NCI-H748 treated with DMSO at 0.1 percent for 48 hours (cell line): ENCODE measurements at places on chromosomes 6 and 20.

GRCh38 chr20:9572670-9573069 lies 58.3 kb downstream of the LAMP5 start:
- DNase-seq = no peak

GRCh38 chr20:11255455-11255854 lies 581.7 kb upstream of the JAG1 start:
- no peak for DNase-seq

DNA sequence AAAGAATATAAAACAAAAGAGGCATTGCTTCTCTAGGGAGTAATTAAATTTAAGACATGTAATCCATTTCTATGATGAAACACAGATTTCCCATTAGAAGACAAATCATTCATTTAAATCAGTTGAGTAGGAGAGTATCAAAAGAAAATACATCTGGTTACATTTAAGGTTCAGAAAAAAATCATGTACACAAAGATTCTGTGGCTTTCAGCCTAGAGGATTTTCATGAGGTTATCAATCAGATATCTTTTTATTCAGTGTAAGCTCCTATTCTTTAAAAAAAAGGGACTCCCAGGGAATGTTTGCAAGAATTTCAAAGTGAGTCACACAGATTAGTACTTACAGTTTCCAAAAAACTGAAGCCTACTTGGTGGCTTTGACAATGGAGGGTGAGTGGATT lies 24.9 kb downstream of the COL21A1 start:
- DNase-seq = no peak

GRCh38 chr6:132391391-132392269 lies 9.6 kb downstream of the MOXD1 start:
- DNase-seq = no peak

- DNase-seq = peak; percentile 14
Observed at GRCh38 chr6:147711476-147711875, 203.0 kb downstream of the SAMD5 start.

DNA sequence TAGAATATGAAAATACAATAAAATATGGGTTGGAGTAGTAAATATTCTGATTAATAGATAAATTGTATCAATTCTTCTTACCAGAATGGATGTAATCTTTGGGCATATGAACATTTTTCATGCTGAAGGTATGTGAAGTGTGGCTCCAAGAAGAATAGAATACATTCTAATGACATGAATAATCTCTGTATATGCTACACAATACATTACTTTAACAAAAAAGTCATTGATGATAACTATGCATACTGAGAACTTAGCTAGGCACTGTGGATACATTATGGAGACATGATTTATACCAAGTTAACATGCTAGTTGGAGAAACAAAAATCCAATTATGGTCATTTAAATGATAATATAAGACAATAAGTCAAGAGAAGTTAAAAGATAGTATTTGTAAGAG lies 62.7 kb upstream of the HDAC2 start:
- no peak for DNase-seq

GRCh38 chr6:121999456-122000065 lies 399.9 kb upstream of the HSF2 start:
- no peak for DNase-seq

DNA sequence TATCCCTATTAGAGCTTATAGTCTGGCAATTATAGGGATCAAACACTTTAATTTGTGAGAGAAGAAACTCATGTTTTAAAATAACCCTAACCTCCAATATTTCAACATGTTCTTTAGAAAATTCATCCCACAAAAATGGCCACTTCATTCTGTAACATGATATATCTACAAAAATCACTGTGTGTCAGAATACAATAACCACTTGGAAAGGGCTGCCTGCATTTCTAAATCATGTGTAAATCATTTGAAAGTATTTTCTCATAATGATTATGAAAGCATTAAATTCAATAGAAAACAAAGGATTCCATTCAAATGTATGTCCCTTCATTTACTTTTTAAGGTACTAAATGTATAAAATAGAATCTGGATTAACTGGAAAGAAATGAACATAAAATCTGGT lies 101.4 kb upstream of the NHSL1 start:
- no peak for DNase-seq

- DNase-seq = no peak
Observed at GRCh38 chr6:156935000-156935399, 157.8 kb downstream of the ARID1B start.

- DNase-seq = no peak
Observed at GRCh38 chr6:162852840-162853577, 125.2 kb downstream of the PACRG start.
